Naive thymus-derived CD4-positive, alpha-beta T cell (primary cell): ENCODE measurements at places on chromosomes 4 and X. TPM values are rescaled to one million over a fixed set of nuclear protein-coding genes. Genes with fewer than 3 reads are reported as not detected.
A peak's percentile ranks its signal among the peaks of the same experiment; 100 is the strongest.

The CSAG3 gene
- total RNA-seq, result not detected

The SYTL5 gene
- total RNA-seq, result 0.12 TPM

The HGFAC gene
- not detected for total RNA-seq

- no peaks in the 10 kb centered on the region for H3K36me3 ChIP-seq
- DNase-seq, result no peak
- H3K27me3 ChIP-seq, result no peaks in the 10 kb centered on the region
- peak overlapping the region; percentile 37 for H3K27ac ChIP-seq
Observed at GRCh38 chr4:184386271-184386781, 88.0 kb downstream of the IRF2 start.

- H3K36me3 ChIP-seq, result no peaks in the 10 kb centered on the region
- no peak overlapping the region for H3K4me3 ChIP-seq
- H3K27ac ChIP-seq, result no peak overlapping the region
- DNase-seq, result no peak
Observed at GRCh38 chr4:38562751-38563198, 101.2 kb upstream of the KLF3 start.

DNA sequence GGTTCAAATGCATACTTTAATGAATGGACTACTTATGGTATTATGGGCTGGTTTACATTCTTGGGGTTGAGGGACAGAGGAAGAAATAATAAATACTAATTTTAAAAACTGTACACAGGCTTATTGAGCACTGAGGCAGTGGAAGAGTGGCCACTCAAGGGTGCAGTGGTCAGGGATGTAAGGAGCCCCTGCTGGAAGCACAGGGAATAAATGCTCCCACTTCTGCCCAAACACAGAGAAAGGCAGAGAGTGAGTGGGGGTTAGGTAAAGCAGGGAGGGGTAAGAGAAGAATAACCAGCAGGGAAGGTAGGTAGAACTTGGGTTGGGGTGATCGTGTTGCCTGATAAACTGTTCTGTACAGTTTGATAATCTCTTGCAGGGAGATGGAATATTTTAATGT lies 60.0 kb downstream of the GAB1 start:
- H3K4me1 ChIP-seq, result no peaks in the 10 kb centered on the region
- no peaks in the 10 kb centered on the region for H3K27me3 ChIP-seq
- no peak for DNase-seq
- no peaks in the 10 kb centered on the region for H3K36me3 ChIP-seq

DNA sequence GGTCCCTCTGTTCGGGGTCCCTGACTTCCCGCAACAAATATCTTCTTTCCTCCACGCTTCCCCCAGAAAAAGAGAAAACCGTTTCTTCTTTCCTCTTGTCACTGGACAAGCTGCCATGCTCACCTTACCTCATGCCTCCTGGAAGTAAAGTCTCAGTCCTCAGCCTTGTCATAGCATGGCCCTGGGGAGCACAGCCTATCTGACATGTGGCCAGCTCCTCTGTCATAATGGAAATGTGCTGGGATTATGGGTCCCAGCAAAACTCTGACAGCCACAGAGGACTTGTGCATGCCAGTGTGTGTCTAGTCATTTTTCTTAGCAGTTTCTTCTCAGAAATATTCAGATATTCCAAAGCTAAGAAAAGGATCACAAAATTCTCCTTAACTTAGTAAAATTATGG lies 122.4 kb downstream of the AASDH start:
- no peak for DNase-seq
- no peaks in the 10 kb centered on the region for H3K4me1 ChIP-seq
- no peak overlapping the region for H3K27ac ChIP-seq
- no peaks in the 10 kb centered on the region for H3K36me3 ChIP-seq
- H3K4me3 ChIP-seq, result no peak overlapping the region

DNA sequence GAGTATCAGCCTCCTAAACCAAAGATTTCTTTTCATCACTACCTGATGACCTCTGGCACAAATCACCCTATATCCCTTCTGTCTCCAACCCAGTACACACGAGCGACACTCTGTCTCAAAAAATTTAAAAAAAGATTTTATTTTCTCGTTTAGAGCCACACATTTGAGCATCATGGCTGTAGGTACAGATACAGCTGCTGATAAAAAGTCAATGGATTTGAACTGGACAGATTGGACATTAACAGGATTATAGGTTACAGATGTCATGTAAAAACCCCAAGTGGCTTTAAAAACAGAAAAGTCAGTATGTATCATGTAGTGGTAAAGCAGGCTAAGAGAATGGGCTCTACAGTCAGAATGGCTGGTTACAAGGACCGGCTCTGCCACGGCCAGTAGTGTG lies 171.1 kb downstream of the SCFD2 start:
- H3K4me3 ChIP-seq, result no peak overlapping the region
- H3K36me3 ChIP-seq, result no peaks in the 10 kb centered on the region
- no peak for DNase-seq
- no peaks in the 10 kb centered on the region for H3K27me3 ChIP-seq
